ENCODE measurements at places on chromosomes 6 and 20. TPM values are rescaled to one million over a fixed set of nuclear protein-coding genes. Genes with fewer than 3 reads are reported as not detected.

Gene NMBR
- total RNA-seq: not detected

Gene ULBP1
- not detected for total RNA-seq

- no peak for DNase-seq
Observed at GRCh38 chr6:151376440-151376839, 14.9 kb downstream of the ZBTB2 start.

- DNase-seq: no peak
Observed at GRCh38 chr6:144939921-144940320, 654.8 kb downstream of the UTRN start.

Gene RCAN2
- total RNA-seq: 9.3 TPM

GRCh38 chr20:64102647-64103354, 4.6 kb downstream of the NPBWR2 start:
- DNase-seq: no peak

Gene HM13
- 64.3 TPM for total RNA-seq

Gene FAM83B
- not detected for total RNA-seq

GRCh38 chr20:32501709-32502108, 83.4 kb downstream of the NOL4L start:
- no peak for DNase-seq

DNA sequence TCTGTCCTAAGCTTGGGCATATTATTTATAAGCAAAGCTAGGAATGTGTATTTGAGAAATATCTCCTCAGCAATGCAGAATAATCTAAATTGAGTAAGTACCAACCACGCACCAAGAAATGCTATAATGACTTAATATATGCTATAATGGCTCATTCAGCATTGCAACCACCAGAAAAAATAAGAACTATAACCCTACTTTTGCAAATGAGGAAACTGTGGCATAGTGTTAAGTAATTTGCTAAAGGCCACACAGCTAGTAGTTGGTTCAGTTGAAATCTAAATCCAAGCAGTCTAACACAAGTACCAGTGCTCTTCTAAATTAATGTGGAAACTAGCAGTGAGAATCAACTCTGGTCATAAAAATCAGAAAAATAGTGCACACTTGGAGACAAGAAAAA, 35.7 kb downstream of the HBS1L start:
- no peak for DNase-seq

DNA sequence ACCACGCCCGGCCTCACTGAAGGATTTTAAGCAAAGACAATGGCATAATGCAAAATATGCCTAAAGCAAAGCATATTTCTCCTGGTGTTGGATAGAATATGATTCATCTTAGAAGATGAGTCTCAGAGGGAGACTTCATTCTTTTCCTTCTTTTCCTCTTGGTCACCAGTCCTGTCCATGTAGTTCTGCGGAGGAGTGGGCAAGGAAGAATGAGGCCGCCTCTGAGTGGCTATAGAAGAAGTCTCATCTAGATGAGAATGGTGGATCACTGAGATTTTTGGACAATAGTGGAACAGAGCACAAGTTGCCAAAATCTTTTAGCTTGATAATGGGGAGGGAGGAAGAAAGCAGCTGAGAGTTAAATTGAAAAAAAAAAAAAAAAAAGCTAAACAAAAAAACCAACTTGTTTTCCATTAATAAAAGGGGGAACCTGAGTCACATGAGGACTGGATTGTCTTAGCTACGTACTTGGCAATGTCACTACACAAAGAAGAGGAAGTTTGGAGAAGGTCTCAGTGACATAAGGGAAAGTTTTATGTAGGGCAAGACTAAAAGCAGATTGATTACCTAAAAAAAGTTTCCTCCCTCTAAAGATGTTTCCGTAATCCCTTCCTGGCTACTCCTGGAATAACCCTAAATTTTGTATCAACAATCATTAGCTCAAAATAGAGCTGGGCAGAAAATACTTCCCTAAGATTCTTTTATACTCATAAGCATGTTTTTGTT, 6.0 kb downstream of the CD83 start:
- no peak for DNase-seq

- no peak for DNase-seq
Observed at GRCh38 chr6:160167604-160168399, 46.2 kb downstream of the SLC22A1 start.

DNA sequence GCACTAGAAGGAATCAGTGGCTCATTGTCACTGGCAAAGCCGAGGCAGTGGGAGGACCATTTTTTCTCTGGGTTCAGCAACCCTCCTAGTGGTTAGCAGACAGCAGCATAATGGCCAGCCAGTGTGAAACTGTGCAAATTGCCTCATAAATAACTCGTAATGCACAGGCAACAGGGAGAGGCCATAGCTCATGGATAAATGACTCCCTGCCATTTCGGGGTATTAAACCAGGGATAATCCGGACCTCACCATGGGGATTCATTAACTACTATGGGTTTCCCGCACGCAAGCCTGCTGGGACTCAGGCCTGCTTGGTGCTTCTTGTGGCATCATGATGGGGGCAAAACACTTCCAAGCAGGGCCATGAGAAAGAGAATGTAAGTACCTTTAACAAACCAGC, 158.2 kb upstream of the CHD6 start:
- DNase-seq: no peak

DNA sequence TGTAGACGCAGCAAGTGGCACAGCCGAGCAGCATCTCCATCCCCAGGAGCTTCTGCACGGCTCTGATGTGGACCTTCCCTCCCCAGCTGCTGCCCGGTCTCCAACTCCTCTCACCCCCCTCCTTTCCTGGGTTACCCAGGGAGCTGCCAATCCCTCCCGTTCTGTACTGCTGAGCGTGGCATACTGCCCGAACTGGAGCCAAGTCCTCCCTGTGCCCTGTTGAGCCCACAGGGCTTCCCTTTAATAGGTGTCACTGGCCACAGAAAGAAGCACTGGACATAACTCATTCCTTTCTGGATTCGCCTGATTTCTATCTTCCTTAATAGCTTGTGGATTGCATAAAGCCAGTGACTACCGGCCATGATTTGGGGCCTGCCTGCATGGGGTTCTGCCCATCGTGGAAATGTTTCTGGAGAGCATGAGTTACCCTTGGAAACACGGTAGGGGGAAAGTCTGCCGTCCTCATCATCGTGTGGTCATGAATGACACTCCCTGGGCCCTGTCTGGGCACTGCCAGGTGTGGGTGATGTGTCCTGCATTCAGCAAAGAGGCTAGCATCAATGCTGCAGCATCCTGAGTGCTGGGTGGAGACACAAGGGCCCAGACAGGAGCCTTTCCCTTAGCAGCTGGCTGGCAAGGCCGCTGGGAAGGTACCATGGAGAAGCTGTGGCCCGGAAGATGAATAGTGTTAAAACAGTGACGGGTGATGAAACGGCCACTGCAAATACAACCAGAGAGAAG, 189.7 kb downstream of the SYNDIG1 start:
- no peak for DNase-seq

- DNase-seq: no peak
Observed at GRCh38 chr20:6974838-6975237, 207.4 kb downstream of the BMP2 start.
